ENCODE measurements at places on chromosomes 6 and 20.

DNA sequence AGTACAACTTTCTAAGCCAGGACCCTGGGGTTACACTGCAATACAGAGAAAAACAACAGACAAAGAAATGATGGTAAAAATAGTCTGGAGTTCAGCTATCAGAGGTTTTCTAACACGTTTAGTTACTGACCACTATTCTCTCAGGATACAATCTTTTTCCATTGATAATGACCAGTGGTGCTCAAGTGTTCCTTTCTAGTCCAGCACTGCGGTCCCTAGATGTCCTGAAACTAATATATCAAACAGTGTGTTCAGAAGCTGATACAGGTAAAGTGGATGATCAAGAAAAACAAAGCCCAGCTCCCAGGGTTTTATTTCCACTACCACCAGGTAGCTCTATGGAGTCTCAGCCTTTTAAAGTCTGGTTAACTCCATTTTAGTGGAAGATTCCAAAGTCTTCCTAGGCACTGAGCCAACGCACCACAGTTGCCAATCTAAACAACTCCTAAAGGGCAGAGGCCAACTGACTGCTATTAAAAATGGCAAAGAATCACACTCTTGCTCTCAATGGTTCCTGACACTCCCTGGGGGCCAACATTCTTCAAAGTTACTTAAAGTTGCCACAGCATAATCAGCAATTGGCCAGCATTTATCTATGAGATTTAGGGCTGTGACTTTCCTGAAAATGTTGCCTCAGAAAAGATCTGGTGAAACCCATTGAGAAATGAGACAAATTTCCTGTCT, 38.2 kb downstream of the DZANK1 start:
- DNase-seq, result no peak

DNA sequence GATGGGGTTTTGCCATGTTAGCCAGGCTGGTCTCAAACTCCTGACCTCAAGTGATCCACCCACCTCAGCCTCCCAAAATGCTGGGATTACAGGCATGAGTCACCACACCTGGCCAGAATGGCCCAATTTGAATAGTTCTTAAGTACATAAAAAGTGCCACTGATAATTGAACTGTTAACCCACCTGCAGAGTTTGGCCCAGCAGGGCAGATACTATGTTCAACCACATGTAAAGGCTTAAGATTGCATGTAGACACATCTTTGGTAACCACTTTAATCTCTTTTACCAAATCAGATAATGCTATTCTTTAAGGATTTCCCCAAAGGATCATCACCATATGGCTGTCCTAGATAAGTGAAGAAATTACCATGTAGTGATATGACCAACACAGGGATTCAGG, 21.3 kb upstream of the SGK1 start:
- no peak for DNase-seq

DNA sequence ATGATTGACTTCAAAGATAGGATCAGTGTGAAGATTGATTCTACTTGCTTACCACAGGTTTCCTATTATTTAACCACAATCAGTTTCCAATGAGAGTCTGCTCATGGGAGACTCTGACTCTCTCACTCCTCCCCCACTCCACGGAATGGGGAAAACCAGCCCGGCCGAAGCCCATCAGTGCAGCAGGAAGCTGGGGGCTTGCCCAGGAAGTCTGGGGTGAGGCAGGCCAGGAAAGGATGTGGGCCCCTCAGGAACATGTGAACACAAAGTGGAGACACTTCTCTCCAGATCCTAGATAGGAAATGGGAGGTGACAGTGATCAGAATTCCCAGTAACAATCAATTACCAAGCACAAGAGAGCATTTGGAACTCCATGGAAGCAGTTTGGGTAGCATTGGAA, 144.2 kb downstream of the TTLL2 start:
- no peak for DNase-seq

DNA sequence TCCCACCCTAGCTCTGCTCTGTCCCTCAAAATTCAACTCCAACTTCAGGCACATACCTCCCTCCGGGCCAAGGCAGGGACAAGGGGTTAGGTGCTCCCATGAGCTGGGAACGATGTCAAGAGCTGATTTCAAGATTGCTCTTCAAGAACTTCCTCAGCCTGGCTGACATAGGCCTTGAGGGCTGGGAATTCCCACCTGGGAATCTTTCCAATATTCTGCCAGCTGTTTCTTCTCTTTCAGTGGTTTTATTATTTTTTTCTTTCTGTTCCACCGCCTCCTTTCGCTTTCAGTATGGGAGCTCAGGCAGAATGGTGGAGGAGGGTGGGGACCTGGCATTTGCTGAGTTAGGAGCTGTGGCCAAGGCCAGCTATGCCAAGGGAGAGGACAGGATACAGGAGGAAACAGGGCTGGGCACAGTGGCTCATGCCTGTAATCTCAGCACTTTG, 33.7 kb downstream of the SRSF3 start:
- no peak for DNase-seq

DNA sequence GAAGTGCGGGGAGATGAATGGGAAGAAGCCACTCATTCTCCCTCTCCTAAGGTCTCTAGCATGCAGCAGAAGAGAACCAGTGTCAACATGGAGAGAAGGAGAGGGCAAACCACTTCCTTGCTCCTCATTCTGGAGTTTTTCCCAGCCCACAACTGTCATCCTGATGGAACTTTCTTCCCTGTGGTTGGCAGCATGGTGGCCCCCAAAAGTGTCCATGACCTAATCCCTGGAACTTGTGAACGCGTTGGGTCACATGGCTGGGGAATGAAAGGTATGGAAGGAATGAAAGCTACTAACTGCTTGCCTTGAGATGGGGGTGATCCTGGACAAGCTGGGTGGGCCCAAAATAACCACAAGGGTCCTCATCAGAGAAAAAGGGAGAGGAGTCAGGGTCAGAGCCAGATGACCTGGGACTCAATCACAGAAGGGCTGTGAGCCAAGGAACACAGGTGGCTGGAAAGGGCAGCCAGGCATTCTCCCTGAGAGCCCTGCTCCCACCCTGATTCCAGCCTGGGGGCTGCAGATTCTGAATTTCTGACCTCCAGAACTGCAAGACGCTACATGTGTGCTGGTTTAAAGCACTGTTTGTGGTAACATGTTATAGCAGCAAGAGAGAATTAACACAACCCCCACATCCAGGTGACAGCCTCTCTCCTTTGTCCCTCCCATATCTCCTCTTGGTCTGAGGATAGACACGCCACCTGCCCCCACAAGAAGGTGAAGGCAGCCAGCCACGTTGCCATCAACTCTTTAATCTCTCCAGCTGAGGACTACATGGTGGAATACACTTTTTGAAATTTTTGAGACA, 63.2 kb downstream of the PYGB start:
- DNase-seq, result no peak

- DNase-seq, result no peak
Observed at GRCh38 chr6:148116001-148116400, 226.6 kb upstream of the SASH1 start.

GRCh38 chr6:79135973-79136470, 58.0 kb upstream of the PHIP start:
- DNase-seq, result no peak

DNA sequence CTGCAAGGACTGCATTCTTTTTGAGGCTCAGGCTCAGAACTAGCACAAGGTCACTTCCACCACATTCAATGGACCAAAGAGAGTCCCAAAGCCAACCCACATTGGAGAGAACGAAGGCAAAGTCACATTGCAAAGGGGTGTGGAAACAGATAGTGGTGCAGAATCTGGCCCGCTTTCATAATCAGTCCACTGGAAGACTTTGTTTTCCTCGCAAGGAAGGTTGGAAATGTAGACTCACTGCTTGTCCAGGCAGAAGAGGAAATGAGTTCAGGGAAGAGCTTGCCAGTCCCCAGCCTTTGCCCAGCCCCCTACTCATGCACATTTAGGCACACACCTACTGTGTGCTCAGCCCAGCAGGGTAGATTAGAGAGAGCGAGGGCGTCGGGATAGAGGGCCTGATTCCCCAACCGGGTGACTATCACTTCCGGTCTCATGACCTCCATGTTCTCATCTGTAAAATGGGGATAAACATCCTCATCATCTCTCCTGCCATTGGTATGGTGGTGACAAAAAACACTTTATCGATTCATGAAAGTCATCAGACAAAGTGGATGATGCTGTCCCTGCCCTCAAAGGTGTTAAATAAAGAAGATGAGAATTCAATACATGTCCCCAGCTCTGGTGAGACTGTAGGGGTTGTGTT, 24.3 kb upstream of the CCN5 start:
- no peak for DNase-seq

- DNase-seq, result no peak
Observed at GRCh38 chr20:59448851-59449444, 148.5 kb downstream of the EDN3 start.

GRCh38 chr6:81023709-81024108, 728.8 kb downstream of the TENT5A start:
- no peak for DNase-seq

GRCh38 chr6:139857143-139857542, 482.7 kb upstream of the CITED2 start:
- DNase-seq, result no peak

DNA sequence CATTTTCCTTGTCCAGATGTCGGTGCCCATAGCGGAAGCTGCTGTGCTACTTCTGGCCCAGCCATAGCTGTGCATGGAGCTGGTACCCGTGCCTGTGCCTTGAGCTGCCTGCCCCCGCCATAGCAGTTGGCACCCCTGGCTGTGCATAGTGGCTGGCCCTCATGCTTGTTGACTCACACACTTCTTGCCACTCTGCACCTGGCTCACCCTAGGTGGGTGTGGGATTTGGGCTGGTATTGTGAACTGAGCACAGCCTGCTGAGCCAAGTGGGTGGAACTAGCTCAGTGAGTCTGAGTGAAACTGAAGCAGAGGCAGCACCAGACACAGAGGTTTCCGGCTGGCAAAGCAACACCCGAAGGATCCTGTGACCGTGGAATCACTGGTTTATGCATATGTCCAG, 689.5 kb upstream of the EYS start:
- DNase-seq, result no peak

- DNase-seq, result no peak
Observed at GRCh38 chr6:134519465-134519864, 201.6 kb upstream of the SGK1 start.

DNA sequence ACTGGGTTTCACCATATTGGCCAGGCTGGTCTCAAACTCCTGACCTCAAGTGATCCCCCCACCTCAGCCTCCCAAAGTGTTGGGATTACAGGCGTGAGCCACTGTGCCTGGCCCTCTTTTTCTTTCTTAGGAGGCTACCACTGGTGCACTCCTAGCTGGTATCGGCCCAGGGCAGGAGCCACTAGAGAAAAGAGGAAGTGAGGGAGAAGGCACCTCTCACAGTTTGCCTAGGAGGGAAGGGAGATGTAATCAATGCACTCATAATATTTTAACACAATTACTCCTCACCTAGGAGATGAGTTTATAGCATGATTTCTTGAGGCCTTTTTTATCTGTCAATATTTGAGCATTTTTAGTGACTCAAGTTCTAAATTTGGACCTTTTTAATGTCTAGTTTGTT, 189.0 kb upstream of the SOX4 start:
- no peak for DNase-seq

DNA sequence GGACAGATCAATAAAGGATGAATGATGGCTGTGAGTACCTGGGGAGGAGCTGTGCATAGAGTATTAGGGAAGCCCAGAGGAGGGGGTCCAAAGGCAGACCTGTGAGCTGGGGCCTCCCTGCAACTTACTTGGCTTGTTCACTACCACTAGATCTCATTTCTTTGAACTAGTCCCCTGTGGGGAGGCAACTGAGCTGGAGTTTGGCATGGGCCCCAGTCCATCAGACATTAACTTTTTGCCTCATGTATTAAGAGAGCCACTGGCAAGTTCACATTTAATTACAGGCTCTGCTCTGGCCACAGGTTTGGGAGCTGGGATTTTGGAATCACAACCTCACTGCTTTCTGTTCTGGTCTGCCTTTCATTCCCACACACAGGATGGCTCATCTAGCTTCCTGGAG, 254.1 kb downstream of the PRL start:
- no peak for DNase-seq

DNA sequence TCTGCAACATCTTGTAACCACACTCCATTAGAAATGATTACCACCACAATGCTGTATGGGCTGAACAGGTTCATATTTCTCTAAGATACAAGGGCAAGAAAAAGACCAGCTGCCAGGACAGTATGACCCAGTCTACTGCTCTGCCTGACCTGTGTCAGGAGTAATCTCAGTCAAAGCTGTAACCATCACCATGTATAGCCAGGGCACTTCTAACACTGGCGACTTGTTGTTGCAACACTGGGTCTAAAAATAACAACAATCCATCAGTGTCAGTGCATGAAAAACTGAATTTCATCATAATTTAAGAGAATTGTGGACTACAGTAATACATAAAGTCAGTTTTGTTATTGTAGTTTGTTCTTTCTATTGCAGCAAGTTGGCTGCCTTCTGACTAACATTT, 738.6 kb upstream of the ADGRB3 start:
- no peak for DNase-seq

GRCh38 chr6:26358511-26358981, 6.5 kb upstream of the BTN3A2 start:
- DNase-seq, result no peak

- DNase-seq, result no peak
Observed at GRCh38 chr6:53984581-53984980, 126.7 kb upstream of the MLIP start.

- no peak for DNase-seq
Observed at GRCh38 chr20:58693226-58694006, 816 bp downstream of the NPEPL1 start.

DNA sequence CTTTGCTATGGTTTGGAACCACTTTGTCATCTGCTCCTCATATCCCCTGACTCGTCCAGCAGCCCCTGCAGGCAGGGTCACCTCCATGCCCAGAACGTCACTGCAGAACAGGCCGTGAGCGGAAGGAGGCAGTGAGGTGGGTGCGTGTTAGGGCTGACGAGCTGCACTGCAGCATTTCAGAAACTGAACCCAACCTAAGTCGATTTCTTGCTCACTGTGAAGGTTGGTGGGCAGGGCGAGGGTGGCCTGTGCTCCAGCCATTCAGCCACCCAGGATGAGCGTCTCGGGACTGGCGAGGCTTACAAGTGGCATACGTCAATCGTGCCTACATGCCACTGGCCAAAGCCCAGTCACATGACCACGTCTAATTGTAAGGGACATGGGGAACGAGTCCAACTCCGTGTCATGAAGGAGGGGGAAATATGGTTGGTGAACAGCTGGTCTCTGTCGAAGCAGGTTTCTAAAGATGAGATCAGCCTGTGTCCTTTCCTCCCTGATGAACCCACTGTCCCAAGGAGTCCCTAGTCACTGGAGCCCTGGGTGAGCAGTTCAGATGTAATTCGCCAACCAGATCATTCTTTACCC, 289.1 kb downstream of the TAF4 start:
- DNase-seq, result no peak

DNA sequence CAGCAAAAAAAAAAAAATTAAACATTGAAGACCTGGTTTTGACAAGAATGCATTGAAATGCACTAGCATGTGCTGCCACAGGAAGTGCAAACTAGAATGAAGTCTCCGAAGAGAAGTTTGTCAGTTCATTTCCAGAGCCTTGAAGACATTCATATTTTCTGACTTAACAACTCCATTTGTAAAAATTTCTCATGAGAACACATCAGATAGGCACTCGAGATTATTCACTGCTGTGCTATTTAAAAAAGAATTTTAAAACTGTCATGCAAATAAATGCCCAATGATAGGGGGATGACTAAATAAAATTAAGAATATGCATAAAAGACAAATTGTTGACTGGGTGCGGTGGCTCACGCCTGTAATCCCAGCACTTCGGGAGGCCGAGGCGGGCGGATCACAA, 394.6 kb upstream of the JARID2 start:
- DNase-seq, result no peak
